ENCODE measurements at places on chromosomes 3 and 15.
A peak's percentile ranks its signal among the peaks of the same experiment; 100 is the strongest.

DNA sequence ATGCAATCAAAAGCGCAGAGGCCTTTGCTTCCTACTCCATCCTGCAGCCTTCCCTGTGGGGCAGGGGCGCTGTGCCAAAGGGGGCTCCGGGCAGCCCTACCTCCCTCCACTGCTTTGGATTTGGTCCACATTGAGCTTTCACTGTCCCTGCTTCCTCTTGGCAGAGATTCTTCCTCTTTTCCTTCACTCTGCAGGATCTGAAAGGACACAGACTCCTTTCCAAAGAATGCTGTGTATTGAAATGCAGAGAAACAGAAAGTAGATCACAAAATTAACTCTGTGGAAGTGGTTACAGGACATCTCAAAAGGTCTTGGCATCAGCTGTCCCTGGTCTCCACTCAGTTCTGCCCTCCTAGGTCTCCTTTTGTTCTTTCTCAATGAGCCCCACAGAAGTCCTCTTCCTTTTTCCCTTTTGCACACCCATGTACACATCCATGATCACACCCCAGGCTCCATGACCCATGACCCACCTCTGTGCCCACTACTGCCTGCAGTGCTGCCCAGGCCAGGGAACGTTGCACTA is 64.1 kb downstream of the CCR1 start:
- no peak for DNase-seq

GRCh38 chr3:126930936-126931600 is 51.8 kb upstream of the PLXNA1 start:
- no peak for DNase-seq

GRCh38 chr15:81362790-81363189 is 11.2 kb downstream of the TMC3 start:
- DNase-seq: no peak

DNA sequence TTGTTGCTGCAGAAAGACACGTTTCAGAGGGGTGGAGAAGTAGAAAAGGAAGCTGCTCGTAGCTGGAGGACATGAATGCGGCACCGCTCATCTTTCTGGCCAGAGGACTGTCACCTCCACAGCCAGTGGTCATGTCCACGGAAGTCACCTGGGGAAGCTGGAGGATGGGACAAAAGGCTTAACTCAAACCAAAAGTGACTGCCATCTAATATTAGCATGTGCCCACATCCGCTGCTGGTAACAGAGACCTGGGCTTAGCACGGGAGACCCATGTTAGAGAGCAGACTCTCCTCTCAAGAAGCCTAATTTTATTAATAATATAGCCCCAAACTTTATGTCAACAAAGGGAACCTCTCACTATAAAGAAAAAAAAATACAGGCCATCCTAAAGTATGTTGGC is 5.9 kb downstream of the MEX3B start:
- DNase-seq: no peak

DNA sequence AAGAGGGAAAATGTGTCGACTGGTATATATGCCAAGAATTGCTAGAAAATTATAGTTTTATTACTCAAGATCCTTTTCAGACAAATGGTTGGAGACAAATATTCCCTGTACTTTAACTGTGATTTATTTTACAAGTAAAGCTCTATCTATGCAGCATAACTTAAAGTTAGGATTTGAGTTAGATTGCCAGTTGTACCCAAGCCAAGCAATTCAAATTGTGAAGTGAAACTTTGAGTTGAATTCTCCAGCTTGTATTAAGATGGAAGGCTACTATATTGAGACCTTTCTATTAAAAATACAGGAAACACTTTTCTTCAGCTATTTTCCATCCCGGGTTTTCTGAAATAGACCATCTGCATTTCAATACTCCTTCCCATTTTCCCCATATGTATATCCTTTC is 333.1 kb upstream of the RBMS3 start:
- DNase-seq: no peak

GRCh38 chr3:51718547-51719409 is 11.9 kb downstream of the GRM2 start:
- DNase-seq: peak; percentile 38

- no peak for DNase-seq
Observed at GRCh38 chr3:194440756-194441155, 41.7 kb upstream of the GP5 start.

GRCh38 chr3:81416812-81417211 is 344.6 kb downstream of the GBE1 start:
- no peak for DNase-seq

DNA sequence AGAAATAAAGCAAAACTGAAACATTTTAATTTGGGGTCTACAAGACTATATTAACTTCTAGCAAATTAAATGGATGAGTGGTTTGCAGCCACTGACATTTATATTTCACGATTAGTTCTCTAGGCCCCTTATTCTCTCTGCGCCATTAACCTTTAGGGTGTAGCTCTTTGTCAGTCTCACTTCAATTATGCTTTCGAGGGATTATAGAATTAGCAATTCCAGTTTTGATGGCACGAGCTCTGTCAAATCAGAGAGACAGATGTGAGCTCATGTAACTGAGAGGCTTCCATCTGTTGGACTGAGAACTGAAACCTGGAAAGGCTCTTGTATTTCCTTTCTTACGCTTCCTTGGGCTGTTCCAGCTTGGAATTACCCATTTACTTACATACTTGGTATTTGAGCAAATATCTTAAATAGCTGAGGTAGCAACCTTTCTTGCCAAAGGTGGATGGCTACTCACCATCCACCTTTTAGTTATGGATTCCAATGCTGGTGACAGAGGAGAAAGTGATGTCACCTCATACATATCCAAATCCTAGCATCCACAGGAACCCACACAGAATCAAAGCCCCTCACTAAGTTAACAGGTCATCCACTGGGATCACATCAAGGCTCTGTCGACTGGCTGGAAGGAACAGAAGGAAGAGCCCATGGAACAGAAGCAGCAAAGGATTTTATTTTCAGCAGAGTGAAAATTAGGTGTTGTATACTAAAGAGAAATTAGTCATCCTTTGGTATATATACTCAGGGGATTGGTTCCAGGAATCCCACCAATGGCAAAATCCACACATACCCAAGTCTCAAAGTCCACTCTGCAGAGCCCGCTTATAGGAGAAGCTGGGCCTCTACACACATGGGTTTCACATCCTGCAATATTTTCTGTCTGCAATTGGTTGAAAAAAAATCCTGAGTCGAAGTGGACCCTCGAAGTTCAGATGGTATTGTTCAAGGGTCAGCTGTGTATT is 20.8 kb downstream of the VGLL4 start:
- no peak for DNase-seq

DNA sequence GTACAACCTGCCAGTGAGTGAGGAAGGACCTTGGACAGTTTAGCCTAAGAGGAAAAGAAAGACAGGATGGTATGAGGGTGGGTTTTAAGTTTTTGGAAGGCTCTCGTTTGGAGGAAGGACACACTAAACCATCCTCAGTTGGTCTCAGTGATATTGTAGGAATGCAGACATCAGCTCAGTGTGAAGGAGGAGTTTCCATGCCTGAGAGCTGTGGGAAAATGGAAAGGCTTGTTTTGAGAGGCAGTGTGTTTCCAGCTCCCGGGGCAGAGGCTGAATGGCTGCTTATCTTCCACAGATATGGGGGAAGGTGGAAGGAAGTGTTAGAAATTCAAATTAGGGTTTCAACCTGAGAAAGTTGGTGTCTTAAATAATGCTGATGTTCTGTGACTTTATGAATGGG is 89.6 kb upstream of the MYZAP start:
- DNase-seq: no peak

DNA sequence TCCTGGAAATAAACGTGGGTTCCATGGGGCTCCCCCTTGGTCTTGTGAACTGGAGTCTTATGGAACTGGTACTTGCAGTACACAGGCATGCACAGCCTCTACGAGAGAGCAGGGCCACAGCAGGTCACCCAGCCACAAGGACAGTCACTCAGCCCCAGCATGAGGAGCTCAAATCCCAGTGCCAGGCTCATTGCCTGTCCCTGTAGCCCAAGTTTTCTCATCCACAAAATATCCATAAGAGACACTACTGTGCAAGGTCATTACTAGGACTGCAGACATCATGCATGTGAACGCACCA is 48.0 kb downstream of the CFAP92 start:
- DNase-seq: no peak

DNA sequence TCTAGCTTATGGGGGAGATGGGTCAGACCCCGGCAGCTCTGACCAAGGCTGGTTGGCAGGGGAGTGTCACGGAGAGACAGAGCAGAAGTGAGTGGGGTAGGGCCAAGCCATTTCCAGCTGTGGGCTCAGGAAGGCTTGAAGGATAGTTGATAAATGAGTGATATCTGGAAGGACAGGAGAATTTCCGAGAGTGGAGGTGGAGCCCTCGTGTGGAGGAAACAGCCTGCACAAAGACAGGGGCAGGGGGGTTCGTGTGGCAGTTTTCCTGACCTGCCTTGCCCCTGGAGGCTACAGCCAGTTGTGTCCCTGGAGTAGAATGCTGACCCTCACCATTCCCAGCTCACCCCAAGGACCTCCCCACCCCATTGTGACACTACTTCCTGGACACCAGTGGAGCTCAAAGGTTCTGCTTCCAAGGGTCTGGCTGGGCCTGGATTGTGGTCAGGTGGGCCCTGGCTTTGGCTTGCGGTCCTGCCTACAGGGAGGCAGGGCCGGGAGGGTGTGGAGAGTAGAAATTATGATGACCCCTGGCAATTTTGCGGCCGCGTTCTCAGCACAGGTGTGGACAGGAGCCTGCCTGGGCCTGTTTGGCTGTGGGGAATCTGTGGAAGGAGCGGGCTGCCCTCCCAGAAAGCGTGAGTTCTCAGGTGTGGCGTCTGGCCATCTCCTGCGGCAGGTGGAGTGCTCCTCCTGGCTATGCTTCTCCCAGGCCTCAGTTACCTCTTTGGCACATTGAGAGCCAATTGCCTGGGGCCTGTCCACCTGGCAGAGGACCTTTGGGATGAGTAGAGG is at the start of gene SLC22A14:
SLC22A14 (plus strand) TSS at position 400 of the 792 bp plus-strand sequence. CDS start 23,733 bp downstream, outside the sequence.
- DNase-seq: no peak

GRCh38 chr15:71115567-71116351 is 488 bp downstream of the THSD4 start:
- DNase-seq: no peak

GRCh38 chr3:170128259-170128976 is 53.1 kb downstream of the PHC3 start:
- DNase-seq: no peak

DNA sequence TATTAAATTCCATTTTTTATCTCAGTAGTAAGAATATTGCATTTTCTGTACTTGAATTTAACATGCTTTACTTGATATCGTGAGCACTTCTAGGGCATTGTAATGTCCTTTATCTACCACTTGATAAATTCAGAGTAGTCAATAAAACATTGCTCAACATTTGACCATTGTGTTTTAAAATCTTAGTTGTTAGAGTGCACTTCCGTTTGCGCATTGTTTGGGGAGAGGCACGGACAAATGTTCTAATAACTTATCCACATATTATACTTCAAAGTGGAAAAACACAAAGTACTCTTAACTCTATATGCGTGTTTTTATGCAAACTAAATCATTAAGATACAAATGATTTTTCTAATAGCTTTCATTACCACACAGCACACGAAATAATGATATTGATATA is 419 bp downstream of the FAM227B start:
- DNase-seq: no peak

DNA sequence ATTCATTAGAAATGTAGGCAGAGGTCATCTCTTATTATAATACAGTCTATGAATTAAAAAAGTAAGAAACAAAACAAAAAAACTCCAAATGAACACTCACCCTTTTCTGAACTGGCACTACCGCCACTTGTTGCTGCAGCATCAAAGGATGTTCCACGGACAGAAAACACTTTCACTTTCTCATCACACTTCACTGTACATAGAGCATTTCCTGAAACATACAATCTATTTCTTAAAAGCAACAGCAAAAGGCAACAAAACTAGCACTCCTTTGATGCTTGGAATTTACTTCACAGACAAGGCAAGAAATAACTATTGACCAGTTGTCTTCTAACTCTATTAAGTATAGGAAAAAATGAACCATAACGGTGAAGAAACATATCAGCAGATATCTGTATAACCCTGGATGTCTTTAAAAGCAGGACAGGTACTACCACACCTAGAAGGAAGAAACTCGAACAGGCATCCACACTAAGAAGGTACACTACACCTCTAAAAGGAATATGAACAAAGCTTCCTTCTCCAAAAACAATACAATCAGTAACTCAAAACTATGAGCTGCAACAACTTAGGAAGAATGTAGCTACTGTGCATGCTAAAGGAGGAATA is 24.9 kb downstream of the ETFA start:
- peak; percentile 13 for DNase-seq

DNA sequence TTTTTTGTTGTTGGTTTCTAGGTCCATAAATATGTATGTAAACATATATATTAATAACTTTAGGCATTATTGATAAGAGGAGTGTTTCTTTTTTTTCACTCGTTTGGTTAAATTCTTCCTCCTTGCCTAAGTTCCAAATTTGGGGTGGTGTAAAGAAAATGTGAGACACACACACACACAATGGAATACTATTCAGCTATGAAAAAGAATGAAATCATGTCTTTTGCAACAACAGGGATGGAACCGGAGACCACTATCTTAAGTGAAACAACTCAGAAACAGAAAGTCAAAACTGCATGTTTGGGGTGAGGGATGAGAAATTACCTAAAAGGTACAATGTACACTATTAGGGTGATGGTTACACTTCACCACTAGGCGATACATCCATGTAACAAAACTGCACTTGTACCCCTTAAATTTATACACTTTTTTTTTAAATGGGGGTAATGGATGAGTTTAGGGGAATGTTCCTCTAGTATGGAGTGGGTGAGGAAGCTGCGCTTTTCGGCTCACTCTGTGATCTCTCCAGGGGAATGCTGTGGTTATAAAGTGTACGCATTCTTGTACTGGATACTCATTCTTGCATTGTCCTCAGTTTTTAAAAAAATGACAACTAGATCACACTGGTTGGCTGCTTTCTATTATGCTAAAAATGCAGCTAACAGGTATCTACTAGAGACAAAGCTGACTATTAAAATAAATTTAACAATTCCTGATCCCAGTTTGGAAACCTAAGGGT is 50.8 kb upstream of the PPARG start:
- DNase-seq: no peak

DNA sequence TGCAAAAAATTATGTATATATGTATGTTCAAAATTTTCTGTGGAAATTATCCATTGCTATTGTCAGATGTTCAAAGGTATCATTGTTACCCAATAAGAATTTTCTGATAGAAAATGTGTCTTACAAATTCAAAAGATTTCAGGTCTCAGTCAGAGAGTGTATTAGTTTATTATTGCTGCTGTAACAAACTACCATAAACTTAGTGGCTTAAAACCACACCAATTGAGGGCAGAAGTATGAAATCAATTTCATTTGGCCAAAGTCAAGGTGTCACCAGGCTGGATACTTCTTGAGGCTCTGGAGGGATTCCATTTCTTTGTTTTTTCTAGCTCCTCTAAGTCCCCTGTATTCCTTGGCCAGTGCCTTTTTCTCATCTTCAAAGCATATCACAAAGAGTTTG is 914.4 kb upstream of the ROBO1 start:
- no peak for DNase-seq

Data from activated naive CD4-positive, alpha-beta T cell treated with anti-CD3 and anti-CD28 coated beads, Interleukin-2, amount 50 U/mL, for 16 hours (primary cell).